ENCODE measurements at places on chromosomes 3 and 15.
A peak's percentile ranks its signal among the peaks of the same experiment; 100 is the strongest.

DNA sequence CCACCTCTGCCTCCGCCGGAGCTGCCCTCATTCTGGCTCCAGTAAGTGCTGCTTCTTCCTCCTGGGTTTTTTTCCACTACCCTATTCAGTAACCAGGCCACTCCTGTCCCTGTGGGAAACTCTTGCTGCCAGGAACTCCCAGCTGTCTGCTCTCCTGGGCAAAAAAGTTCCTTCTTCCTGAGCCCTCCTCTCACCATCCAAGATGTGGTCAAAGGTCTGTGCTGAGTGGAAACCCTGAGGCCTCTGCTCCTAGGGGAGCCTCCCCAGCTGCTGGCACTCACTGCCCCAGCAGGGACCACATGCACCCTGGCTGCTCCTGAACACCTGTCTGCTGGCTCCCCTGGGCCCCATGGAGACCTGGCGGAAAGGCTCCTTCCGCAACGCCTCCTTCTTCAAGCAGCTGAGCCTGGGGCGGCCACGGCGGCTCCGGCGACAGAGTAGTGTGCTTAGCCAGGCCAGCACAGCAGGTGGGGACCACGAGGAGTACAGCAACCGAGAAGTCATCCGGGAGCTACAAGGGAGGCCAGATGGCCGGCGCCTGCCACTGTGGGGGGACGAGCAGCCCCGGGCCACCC lies 454 bp downstream of the C15orf62 start:
- H3K4me3 ChIP-seq: peak overlapping the region; percentile 37
- DNase-seq: no peak
- H3K36me3 ChIP-seq: peaks cover 21% of the 10 kb centered on the region
- H3K27ac ChIP-seq: peak overlapping the region; percentile 90

- no peak for DNase-seq
- peaks cover 3% of the 10 kb centered on the region for H3K27me3 ChIP-seq
- H3K4me1 ChIP-seq: peaks cover 1% of the 10 kb centered on the region
- H3K36me3 ChIP-seq: no peaks in the 10 kb centered on the region
- H3K4me3 ChIP-seq: no peak overlapping the region
Measured at GRCh38 chr3:120645083-120645845, 36.8 kb downstream of the HGD start.

DNA sequence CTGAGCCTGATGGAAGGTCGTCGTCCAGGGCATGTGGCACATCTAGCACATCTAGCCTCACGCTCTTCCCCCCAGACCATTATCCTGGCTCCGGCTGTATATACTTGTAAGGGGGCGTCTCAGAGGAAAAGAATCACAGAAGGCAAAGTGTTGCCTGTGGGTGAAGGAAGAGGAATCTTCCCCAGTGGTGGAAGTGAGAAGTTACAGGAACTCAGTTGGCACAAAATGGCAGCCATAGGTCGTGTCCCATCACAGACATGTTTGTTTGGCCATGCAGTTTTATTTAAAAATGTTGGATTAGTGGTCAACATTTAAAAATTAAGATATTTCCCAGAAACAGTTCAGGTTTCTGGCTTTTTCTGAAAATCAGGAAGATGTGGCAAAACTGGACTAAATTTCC lies 13.6 kb downstream of the GALNT15 start:
- H3K27ac ChIP-seq: no peak overlapping the region
- H3K4me1 ChIP-seq: peaks cover 2% of the 10 kb centered on the region
- no peak for DNase-seq
- H3K27me3 ChIP-seq: peaks cover 2% of the 10 kb centered on the region
- no peak overlapping the region for H3K4me3 ChIP-seq

GRCh38 chr15:98422130-98422478 lies 226.2 kb upstream of the IGF1R start:
- H3K36me3 ChIP-seq: no peaks in the 10 kb centered on the region
- no peak for DNase-seq
- no peak overlapping the region for H3K4me3 ChIP-seq
- H3K27ac ChIP-seq: no peak overlapping the region
- H3K27me3 ChIP-seq: peaks cover 24% of the 10 kb centered on the region
- H3K4me1 ChIP-seq: peaks cover 5% of the 10 kb centered on the region

DNA sequence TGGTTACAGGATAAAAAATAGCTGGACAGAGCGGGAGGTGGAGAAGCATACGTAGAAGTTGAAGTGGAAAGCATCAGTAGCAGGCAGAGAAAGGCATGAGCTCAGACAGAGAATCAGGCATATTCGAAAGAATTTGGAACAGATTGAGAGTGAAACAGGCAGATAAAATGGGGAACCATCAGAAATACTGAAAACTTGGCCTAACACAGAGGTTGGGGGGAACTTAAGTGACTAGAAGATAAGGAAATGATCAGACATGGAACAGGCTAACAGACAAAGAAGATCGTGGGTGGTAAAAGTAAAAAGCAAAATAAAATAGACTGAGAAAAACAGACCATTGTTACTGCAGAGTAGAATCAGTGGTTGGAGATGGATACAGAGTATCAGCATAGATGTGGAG lies 32.9 kb downstream of the GTF2E1 start:
- no peaks in the 10 kb centered on the region for H3K27me3 ChIP-seq
- H3K4me1 ChIP-seq: peaks cover 13% of the 10 kb centered on the region
- no peak overlapping the region for H3K27ac ChIP-seq
- H3K4me3 ChIP-seq: no peak overlapping the region
- H3K36me3 ChIP-seq: peaks cover 28% of the 10 kb centered on the region

DNA sequence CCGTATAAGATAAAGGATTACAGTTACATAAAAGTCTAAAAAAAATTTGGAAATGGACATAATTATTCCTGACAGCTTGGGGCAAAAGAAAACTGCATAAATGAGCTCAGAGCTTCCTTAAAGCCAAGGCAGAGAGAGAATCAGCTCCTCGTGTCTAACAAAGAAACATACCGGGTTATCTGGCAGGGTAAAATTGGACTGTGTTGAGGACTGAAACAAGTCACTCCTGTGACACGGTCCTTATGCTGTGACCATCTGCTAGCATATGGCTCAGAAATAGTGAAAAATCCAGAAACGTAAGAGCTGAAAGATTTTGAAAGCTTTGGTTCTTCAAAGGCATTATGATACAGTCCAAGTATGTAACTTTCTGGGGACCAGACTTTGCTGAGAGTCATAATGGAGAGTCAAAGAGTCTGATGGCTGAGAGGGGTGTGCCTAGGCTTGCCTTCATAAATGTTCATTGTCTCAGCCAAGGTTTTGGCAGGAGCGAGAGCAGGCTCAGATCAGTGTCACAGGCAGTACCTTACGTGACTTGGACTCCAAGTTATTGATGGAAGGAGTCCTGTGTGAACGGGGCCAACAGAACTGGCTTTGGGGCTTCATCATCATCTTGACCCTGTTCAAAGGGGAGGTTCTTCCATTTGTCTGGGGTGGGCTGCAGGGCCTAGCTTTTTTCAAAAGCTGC lies 12.5 kb downstream of the MAP6D1 start:
- H3K36me3 ChIP-seq: peaks cover 25% of the 10 kb centered on the region
- no peak for DNase-seq
- H3K27me3 ChIP-seq: no peaks in the 10 kb centered on the region
- peak overlapping the region; percentile 75 for H3K27ac ChIP-seq
- H3K4me1 ChIP-seq: peaks cover 19% of the 10 kb centered on the region

DNA sequence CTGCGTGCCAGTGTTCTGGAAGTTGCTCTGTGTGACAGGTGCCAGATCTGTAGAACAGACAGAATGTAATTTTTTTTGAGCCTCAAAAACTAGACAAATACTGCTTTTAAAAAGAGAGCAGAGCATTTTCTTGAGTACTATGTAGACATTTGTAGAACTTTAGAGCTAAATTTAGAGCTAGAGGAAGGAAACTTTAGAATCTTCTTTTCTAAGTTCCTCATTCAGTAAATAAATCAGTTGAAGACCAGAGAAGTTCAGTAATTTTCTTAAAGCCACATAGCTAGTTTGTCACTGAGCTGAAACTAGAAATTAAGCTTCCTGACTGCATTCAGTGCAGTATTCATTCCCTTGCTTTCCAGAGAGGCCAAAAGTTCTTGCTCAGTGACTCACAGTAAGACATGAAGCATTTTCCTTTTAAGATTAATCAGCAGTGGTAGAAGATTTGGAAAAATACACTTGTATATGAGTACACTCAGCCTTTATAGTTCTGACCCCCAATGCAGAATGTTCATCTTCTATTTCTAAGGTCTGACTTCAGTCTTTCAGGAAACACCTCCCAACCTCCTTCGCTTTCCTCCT lies 83.6 kb upstream of the TSEN2 start:
- no peak overlapping the region for H3K27ac ChIP-seq
- H3K27me3 ChIP-seq: peaks cover 9% of the 10 kb centered on the region
- no peak overlapping the region for H3K4me3 ChIP-seq

- H3K27ac ChIP-seq: peak overlapping the region; percentile 97
- peaks cover 9% of the 10 kb centered on the region for H3K27me3 ChIP-seq
- H3K4me1 ChIP-seq: peaks cover 55% of the 10 kb centered on the region
- peak; percentile 81 for DNase-seq
- peaks cover 5% of the 10 kb centered on the region for H3K36me3 ChIP-seq
Measured at GRCh38 chr15:94229591-94230369, 1.6 kb upstream of the MCTP2 start.

- peaks cover 29% of the 10 kb centered on the region for H3K4me1 ChIP-seq
- H3K4me3 ChIP-seq: no peak overlapping the region
- H3K27ac ChIP-seq: no peak overlapping the region
- peaks cover under 1% of the 10 kb centered on the region for H3K27me3 ChIP-seq
Measured at GRCh38 chr15:82532991-82533481, 7.2 kb downstream of the RPS17 start.

DNA sequence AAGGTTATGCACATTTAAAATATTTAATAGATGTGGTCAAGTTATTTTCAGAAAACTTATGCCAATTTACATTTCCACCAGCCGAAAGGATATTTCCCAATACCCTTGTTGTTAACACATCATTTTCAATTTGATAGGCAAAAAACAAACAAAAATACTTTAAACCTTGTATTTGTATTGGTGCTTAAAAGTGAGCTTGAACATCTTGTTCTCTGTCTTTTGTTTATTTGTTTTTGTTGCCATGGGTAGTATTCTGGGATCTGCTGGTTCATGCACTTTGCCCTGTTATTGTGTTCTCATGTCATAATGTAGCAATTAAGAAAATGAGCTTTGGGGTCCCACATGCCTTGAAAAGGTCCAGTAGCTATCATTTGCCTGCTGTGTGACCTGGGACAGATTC lies 191.4 kb downstream of the LRTM1 start:
- H3K4me1 ChIP-seq: no peaks in the 10 kb centered on the region
- H3K27me3 ChIP-seq: no peaks in the 10 kb centered on the region
- no peak for DNase-seq
- no peak overlapping the region for H3K4me3 ChIP-seq
- H3K27ac ChIP-seq: no peak overlapping the region

DNA sequence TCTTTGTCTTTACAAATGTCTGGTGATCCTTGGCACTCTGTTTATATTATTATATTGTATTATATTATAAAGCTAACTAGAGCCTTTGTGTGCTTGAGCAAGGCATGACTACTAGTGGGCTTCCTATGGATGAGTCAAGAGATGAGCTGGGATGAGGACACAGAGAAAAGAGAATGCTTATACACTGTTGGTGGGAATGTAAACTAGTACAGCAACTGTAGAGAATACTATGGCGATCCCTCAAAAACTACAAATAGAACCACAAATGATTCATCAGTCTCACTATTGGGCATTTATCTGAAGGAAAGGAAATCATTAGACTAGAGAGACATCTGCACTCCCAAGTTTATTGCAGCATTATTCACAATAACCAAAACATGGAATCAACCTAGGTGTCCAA lies 40.8 kb upstream of the MED12L start:
- peaks cover 16% of the 10 kb centered on the region for H3K27me3 ChIP-seq
- H3K4me3 ChIP-seq: no peak overlapping the region
- no peaks in the 10 kb centered on the region for H3K4me1 ChIP-seq
- no peaks in the 10 kb centered on the region for H3K36me3 ChIP-seq
- DNase-seq: no peak
- H3K27ac ChIP-seq: no peak overlapping the region

GRCh38 chr3:171393032-171393744 lies 67.0 kb downstream of the TNIK start:
- no peak overlapping the region for H3K27ac ChIP-seq
- no peak for DNase-seq
- H3K27me3 ChIP-seq: no peaks in the 10 kb centered on the region
- no peaks in the 10 kb centered on the region for H3K4me1 ChIP-seq
- H3K36me3 ChIP-seq: peaks cover 20% of the 10 kb centered on the region

GRCh38 chr3:114953215-114953799 lies 193.8 kb downstream of the ZBTB20 start:
- no peak overlapping the region for H3K27ac ChIP-seq
- no peak overlapping the region for H3K4me3 ChIP-seq
- no peak for DNase-seq
- no peaks in the 10 kb centered on the region for H3K27me3 ChIP-seq

GRCh38 chr15:39552556-39552955 lies 28.3 kb upstream of the THBS1 start:
- no peak overlapping the region for H3K4me3 ChIP-seq
- no peak overlapping the region for H3K27ac ChIP-seq
- H3K27me3 ChIP-seq: peaks cover 5% of the 10 kb centered on the region
- no peaks in the 10 kb centered on the region for H3K36me3 ChIP-seq

GRCh38 chr3:111652492-111653180 lies 57.5 kb upstream of the ZBED2 start:
- peaks cover 7% of the 10 kb centered on the region for H3K4me1 ChIP-seq
- no peak overlapping the region for H3K27ac ChIP-seq
- DNase-seq: no peak
- H3K27me3 ChIP-seq: no peaks in the 10 kb centered on the region

DNA sequence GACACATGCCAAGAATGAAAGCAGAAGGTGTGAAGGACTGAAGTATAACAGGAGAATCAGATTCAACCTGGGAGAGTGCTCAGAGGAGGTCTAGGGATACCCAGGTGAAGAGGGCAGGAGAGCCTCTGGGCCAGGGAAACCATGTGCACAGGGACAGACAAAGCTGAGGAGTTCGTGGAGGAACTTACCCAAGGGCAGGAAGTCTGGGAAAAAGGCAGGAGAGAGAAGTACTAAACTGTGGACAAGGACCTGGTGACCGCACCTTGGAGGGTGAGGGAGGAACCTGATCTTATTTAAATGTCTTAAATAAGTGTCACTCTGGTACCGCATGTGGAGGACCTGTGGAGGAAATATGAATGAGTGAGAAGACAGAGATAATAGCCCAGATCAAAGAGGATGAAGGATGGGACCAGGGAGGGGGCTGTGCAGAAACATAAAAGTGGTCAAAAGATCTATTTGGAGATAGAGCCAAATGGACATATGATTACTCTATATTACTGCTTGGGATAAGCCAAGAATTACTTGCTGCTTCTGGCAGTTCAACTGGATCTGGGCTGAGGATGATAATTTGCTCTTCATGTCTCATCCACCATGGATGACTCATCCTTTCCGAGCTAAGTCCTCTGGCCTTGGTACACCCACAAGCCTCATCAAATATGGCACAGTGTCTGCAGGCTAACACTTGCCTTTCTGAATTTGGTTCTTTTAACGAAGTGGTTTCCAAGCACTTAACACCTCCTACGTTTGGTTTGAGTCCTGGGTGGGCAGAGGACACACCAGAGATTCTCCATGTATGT lies 116.9 kb upstream of the NMNAT3 start:
- H3K4me1 ChIP-seq: no peaks in the 10 kb centered on the region
- no peaks in the 10 kb centered on the region for H3K27me3 ChIP-seq
- no peak overlapping the region for H3K27ac ChIP-seq
- no peaks in the 10 kb centered on the region for H3K36me3 ChIP-seq
- no peak for DNase-seq

Data from activated CD4-positive, alpha-beta T cell treated with anti-CD3 and anti-CD28 coated beads, Interleukin-2, amount 10 ng/mL, durations not matched to agents 7 days and 5 days (primary cell).